NCI-H2107 (cell line): ENCODE measurements at places on chromosomes 1 and 21.

GRCh38 chr1:12398479-12398878, 168.6 kb downstream of the VPS13D start:
- DNase-seq: no peak

DNA sequence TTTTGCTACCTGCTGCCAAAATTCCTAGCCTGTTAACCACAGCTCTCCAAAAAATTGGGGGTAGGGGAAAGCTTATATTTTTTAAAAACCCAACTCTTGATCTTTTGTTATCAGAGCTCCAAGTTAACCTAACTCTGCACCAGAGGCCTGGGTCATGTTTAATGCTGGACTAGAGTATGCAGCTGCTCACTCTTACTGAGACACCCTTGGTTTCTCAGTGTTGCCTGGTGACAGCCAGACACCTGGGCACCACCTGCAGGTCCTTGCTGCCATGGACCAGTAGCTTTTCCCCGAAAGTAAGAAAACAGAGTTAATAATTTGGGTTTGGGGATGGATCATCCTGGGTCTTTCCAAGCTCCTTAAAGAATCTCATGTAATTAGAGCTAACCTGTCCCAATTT, 30.1 kb downstream of the KCNJ6 start:
- no peak for DNase-seq

- no peak for DNase-seq
Measured at GRCh38 chr21:46546799-46547198, 58.1 kb downstream of the S100B start.

GRCh38 chr1:56872597-56872996, 18.0 kb downstream of the C8A start:
- DNase-seq: no peak

GRCh38 chr1:184937729-184938128, 36.6 kb downstream of the NIBAN1 start:
- DNase-seq: no peak

DNA sequence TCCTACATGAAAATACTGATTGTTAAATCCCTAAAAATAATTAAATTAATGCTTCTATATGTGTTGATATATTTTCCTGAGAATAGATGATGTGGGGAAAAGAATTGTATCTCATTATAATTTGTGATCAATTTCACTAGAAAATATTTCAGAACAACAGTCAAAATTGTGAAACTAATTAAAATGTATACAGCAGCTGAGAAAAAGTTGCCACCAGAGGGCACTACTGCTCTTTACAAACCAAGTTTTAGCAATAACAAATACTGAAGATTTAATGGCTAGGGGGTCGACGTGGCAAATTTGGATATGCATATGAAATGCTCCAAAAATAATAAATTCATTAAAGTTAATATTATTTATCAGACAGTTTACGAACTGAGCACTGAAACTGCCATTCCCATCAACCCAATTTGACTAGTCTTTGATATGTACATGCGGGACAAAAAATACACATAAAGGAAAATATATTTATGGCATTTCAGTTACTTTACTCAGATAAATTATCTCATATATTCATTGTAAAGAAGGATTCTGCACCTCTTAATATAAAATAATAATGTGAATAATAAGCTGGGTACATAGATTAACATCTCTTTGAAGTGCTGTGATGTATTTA, 96.3 kb upstream of the TMPRSS15 start:
- no peak for DNase-seq

DNA sequence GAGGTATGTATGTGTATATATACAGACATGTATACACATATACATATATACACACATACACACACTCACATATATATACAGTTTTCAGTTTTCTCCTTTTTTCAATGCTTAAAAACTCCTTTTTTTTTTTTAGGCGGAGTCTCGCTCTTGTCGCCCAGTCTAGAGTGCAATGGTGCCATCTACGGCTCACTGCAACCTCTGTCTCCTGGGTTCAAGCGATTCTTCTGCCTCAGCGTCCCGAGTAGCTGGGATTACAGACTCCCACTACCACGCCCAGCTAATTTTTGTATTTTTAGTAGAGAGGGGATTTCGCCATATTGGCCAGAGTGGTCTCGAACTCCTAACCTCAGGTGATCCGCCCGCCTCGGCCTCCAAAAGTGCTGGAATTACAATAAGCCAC, 27.0 kb downstream of the STYXL2 start:
- DNase-seq: no peak

DNA sequence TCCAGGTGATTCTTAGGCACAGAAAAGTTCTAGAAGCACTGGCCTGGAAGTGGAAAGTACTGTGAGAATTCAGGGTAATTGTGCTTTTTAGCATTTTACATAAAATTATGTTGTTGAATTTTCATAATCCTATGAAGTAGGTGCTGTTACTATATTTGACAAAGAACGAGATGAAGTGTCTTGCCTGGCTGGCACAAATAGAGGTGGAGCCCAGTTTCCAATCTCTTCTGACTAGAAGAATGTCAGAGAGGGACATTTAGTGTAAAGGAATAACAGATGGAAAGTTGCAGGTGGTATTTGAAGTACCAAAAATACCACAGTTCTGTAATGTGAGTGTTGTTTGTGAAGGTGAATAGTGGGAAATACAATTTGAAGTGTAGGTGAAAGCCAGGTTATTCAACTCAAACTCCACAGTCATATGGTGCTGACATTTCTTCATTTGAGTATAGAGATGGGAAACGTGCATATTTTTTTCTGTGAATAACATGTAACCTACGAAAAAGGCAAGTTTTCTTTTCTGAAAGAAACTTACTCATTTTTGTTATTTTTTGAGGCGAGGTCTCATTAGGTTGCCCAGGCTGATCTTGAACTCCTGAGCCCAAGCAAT, 3.5 kb upstream of the TMCO2 start:
- DNase-seq: no peak

- no peak for DNase-seq
Measured at GRCh38 chr1:189874715-189875435, 602.8 kb downstream of the BRINP3 start.

DNA sequence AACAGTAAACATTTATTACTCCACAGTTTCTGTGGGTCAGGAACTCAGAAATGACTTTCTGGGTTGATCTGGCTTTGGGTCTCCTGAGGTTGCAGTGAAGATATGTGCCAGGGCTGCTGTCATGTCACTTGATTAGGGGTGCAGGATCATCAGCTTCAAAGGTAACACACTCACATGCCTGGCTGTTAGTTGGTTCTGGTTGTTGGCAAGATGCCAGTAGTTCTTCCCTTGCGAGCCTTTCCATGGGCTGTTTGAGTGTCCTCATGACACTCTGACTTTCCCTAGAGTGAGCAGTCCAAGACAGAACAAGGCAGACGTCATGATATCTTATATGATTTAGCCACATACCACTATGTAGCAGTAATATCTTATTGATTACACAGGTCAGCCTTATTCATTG, 1.8 kb downstream of the SWT1 start:
- DNase-seq: no peak

DNA sequence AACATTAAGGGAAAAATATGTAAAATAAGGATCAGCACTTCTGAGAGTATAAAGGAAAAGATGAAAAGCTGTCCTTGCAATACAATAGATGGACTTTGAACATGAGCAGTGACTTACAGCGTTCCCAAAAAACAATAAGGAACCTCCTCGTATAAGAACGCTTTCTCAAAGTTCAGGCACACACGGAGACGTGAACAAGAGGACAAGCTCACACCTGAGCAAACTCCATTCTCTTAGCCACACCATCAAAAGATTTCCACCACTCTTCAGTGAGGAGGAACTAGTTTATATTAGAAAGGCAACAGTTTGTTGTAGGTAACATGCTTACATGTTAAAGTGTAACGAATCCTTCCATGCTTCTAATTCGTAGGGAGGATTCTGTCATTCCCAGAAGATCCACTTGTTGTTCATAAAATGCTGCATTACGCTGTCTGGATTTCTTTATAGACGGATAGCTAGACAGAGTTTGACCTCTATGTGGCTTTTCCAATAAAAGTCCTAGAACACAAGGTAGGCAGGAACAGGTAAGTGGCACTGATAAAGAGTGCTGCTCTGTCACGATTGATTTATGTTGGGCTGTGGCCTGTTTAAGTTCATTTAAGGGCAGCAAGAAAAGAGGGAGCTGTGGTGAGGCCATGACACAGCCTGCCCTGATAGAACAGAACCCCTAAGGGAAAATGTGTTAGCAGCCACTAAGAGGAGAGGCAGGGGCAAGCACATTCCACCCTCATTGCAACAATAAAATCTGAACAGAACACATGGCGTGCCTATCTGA, 37.0 kb upstream of the ATP1A1 start:
- no peak for DNase-seq

GRCh38 chr1:155185783-155186066, 12.1 kb downstream of the TRIM46 start:
- no peak for DNase-seq

GRCh38 chr1:159261311-159261710, 40.8 kb upstream of the FCER1A start:
- no peak for DNase-seq

DNA sequence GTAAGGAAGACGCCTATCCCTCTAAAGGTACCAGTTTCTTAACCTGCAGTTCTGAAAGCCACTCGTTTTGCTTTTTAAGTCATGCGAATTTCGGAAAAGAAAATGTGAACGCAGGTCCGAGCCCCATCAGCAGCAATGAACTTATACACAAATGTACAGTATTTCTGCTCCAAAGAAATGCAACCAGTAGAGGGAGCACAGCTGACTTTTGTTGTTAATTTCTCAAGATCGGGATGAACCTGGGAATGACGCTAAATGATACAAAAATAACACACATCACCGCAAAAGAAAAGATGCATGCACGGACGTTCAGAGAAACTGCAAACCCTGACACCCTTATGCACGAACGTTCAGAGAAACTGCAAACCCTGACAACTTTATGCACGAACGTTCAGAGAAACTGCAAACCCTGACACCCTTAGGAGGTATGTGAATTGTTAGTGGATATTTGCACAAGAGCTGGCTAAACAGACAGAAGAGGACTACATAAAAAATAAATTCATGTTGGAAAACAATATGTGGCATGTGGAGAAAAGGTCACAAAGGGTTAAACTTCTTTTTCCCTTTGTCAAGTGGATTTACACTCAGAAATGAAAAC, 3.5 kb upstream of the TIAM1 start:
- no peak for DNase-seq

GRCh38 chr1:169108863-169109560, 2.5 kb downstream of the ATP1B1 start:
- DNase-seq: no peak

DNA sequence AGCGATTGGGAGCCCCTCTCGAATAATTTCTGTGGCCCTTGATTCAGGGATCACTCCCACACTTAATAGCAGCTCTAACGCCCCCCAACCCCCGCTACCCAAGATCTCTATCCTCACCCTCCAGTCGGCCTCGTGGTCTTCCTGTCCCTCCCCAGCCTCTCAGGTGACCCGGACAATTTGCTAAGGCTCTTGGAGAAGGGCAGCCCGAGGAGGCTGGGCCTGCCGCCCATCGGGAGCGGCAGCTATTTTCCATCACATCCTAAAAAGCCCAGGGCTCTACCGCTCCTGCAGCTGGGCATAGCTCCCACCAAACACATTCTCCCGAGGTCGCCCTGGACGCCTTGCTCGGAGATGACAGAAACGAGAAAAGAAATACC, 12.0 kb upstream of the PHLDA3 start:
- no peak for DNase-seq

DNA sequence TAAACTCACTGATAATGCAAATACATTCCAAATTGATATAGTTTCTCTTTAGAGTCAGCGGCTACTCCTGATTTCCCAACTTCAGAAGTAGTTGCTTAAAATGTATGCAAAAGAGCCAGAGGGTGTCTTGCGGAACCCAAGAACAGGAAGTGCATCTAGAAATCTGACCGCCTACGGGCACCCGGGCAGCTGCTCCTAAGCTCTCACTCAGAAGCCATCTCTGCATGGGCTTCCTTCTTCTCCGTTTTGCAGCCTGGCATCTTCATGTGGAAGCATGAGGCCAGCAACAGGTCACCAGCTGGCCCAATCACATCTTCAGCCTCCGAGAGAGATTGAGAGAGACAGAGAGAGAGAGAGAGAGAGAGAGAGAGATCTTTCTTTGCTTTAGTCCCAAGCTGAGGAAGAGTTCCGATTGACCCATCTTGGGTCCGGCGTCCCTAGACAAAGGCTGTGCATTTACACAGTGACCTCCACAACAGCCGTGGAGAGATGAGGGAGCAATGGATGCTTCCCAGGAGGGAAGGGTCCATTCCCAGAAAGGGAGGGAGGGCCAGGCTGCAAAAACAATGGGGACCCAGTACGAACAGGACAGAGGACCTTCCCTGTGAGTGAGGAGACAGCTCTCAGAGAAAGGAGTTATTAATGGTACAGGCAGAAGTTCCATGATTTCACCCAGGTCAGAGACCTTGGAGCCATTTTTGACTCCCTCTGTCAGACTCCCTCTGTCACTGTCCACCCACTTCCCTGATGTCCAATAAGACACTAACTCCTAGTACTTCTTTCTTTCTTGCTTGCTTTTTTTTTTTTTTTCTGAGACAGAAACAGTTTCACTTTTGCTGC, 28.2 kb upstream of the SLC30A1 start:
- no peak for DNase-seq
